Activated CD4-positive, alpha-beta T cell treated with anti-CD3 and anti-CD28 coated beads for 36 hours (primary cell): ENCODE measurements at places on chromosomes 13 and 19. TPM values are rescaled to one million over a fixed set of nuclear protein-coding genes. Genes with fewer than 3 reads are reported as not detected.

LRFN3 gene
- total RNA-seq, result 8.3 TPM

- no peak for DNase-seq
Measured at GRCh38 chr13:113002206-113002912, 33.3 kb downstream of the MCF2L start.

SBSN gene
- total RNA-seq, result not detected

DNA sequence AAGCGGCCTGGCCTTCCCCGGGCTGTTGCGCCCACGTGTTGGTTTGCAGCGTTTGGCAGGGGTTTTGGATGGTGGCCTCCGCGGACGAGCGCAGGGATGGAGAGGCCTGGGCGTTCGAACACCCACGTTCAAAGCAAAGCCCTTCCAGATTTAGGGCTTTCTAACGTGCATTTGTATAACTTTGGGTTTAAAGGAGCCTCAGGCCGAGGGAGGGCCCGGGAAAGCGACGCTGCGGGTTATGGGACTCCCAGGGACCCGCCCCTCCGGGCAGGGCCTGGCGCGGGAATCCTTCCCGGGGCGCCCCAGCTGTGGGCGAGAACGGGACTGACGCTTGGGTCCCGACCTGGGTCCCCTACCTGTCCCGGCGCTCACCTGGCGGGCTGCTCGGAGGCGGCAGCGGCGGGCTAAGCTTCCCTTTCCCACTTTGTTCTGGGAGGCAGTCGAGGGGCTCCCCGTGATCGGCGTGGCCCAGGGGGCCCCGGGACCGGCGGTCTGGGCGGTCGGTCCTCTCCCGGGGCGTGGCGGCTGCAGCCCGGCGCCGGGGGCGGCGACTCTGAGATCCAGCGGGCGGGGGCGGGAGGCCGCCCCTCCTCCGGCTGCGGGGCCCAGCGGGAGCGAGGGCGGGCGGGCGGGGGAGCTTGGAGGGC lies at the start of gene FBXO17:
Gene FBXO17 (minus strand): TSS at position 529 of the 647 bp plus-strand sequence. CDS start 25,423 bp downstream, outside the sequence.
- no peak for DNase-seq

SMIM44 gene
- total RNA-seq, result not detected

GRCh38 chr19:1394252-1395193 lies 6.8 kb downstream of the GAMT start:
- no peak for DNase-seq

DNA sequence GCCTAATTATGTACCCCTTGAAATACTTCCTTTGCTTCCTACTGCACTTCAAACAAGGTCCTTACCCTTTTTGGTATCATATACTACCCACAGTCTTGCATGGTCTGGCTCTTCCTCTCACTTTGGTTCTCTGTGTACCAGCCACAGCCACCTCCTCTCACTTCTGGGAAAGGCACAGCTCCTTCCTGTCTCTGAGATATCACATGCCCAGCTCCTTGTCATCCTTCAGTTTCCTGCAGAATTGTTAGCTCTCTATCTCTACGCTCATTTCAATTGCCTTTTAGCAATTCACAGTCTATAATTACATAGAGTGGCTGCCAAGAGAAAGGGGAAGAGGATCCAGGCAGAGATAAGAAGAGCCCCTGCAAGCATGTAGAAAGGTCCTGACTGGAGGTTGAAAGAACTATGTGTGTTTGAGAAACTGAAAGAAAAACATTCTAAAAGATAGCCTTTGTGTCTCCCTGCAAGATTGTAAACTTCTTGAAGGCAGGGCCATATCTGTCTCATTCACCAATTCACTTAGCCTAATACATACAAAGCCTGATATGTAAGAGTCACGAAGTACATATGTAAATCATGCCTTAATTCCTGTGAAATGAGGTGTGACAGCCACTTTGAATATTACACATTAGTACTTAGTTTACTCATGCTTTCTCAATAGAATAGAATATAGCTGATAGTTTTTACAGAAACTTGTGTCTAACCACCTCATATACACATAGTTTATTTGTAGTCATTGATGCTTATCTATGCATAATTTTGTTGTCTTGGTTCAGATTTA lies 933.1 kb downstream of the DIAPH3 start:
- no peak for DNase-seq

- peak; percentile 70 for DNase-seq
Measured at GRCh38 chr19:18612772-18613588, at the start of gene TMEM59L. Gene TMEM59L (plus strand): TSS chr19:18612870. CDS start chr19:18612959, 89 bp downstream.

- no peak for DNase-seq
Measured at GRCh38 chr19:18809149-18809868, 18.2 kb upstream of the COMP start.
